Effector CD8-positive, alpha-beta T cell (primary cell): ENCODE measurements at places on chromosomes 4 and X.
A peak's percentile ranks its signal among the peaks of the same experiment; 100 is the strongest.

DNA sequence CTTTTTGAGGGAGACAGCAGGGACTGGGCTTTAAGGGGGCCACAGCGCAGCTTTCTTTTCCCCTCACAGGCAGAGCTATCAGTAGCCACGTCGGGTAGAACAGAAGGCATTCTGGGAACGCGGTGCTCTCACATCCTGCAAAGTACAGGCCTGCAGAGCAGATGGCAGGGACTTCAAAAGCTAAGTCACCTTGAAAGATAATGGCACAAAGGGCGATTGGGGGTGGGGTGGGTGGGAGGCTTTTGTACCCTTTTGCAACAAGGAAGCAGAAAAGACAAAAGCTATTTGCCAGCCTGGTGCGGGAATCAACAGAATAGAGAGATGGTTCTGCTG lies 93.9 kb downstream of the PHKA2 start:
- no peak for DNase-seq

DNA sequence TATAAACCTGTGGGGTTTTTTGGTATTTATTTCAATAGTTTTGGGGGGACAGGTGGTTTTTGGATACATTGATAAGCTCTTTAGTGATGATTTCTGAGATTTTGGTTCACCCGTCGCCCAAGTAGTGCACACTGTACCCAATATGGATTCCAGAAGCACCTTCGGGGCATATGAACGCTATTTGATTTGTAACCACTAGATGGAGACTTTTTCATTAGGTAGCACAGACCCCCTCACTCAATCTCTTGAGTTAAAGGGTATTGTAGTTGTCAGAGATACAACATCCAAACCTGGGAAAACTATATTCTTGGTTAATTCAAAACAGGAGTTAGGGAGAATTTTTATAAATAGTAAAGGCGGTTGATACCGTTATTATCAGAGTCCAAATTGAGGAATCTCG lies 79.8 kb downstream of the SPANXN3 start:
- no peak for DNase-seq

- DNase-seq: peak; percentile 1
These were observed 58.5 kb upstream of the CLCN4 start for GRCh38 chrX:10098270-10098713.

- DNase-seq: no peak
These were observed 80.1 kb upstream of the MAML3 start for GRCh38 chr4:140233791-140234696.

GRCh38 chr4:173318648-173319211 lies 15.4 kb downstream of the HMGB2 start:
- DNase-seq: no peak
